ENCODE measurements at places on chromosomes 13 and 19.

DNA sequence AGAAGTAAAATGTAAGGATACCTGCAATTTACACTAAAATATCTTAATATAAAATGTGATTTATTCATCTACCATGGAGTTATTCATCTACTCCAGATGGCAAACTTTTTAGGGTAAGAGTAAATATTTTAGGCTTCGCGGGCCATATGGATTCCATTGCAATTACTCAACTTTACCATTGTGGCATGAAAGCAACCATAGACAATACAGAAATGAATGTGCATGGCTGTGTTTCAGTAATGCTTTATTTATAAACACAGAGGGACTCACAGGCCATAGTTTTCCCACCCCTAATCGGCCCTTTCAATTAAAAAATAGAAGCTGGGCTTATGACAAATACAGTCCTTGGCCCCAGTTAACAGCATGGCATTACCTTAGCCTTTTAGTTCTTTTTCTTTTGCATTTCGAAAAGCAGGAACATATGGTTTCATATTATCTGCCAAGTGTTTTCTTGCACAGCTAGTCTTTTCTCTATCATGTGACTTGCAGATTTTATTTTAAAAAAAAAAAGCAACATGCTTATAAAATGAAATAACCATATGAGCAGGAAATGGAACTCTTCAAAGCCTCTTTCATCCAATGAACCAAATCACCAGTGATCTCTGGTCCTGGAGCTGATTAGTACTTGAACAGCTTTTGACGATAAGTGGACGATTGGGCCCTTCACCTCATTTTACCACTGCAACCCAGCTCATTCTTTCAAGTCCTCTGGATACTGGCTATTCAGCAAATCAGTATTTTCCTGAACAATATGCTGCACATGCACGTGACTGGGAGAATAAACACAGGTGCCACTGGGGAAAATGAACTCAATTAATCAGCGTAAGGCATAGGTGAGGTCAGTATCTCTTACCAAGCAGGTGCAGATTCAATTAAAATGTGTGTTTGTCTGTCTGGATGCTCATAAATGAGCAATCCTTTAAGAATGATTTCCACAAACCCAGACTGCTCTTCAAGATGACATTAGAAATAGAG lies 63.9 kb downstream of the LHFPL6 start:
- no peak for DNase-seq

GRCh38 chr19:46620716-46621115 lies 4.2 kb downstream of the PTGIR start:
- no peak for DNase-seq

DNA sequence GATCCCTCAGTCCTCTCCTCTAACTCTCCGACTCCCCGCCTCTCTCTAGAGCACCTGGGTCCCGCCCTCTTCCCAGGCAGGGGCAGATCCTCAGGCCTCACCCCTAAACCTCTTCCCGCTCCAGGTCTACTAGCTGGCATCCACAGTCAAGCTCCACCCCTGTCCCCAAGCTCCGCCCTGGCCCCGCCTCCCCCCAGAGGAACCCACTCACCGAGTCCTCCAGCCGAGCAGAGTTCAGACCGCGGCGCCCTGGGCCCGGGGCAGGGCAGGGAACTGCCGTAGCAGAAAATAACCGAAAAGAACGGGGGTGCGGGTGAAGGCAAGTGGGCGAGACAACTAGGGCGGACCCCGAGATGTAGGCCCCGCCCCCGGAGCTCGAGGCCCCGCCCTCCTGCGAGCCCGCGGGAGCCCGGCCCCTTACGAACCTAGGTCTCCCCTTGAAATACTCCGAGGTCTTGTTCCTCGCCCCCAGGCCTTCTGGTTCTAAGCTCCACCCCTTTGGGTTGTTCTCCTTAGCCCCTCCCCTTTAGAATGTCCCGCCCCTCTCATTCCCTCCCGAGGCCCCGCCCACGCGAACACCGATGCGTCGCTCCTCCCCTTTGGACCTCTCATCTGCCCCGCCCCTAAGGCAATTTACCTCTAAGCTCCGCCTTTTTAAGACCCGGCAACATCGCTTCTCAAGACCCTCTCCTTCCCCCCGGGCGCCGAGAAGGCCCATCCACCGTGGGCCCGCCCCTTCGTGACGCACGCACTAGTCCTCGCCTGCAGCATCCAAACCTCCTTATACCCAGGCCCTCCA lies at the start of gene GGN:
GGN (minus strand) TSS at position 485 of the 799 bp plus-strand sequence. CDS start 773 bp downstream, outside the sequence.
- peak; percentile 89 for DNase-seq

- DNase-seq: no peak
Measured at GRCh38 chr19:33804021-33804799, 7.5 kb downstream of the KCTD15 start.

DNA sequence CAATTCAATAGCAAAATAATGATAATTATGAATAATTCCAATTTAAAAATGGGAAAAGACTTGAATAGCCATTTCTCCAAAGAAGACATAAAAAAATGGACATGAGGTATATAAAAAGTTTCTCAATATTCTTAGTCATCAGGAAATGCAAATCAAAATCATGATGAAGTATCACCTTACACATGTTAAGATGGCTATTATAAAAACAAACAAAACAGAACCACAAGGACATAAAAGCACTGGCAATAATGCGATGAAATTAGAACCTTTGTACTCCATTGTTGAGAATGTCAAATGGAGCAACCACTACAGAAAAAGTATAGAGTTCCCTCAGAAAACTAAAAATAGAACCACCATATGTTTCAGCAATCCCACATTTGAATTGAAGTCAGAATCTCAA lies 1186.1 kb downstream of the SLITRK5 start:
- DNase-seq: no peak

DNA sequence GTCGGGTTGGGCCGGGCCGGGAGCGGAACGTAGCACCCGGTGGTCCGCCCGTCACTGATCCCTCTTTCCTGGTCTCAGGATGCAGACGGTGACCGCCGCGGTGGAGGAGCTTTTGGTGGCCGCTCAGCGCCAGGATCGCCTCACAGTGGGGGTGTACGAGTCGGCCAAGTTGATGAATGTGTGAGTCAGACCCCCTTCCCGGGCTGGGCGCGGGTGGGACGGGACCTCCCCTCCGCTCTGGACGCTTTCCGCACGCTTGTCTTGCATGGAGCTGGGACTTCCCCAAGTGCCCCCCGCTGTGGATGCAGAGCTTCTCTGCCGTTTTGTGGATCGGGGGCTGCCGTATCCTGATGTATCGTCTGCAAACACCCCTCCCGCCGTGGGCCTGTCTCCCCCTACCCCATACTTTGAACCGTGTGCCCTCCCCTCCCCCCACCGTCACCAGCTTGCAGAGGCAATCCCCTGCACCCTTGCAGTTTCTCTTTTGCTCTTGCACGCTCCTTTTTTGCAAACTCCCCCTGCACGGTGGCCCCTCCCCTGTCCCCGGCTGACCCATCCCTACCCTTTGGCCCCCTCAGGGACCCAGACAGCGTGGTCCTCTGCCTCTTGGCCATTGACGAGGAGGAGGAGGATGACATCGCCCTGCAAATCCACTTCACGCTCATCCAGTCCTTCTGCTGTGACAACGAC lies 669 bp downstream of the GADD45B start:
- DNase-seq: no peak

GRCh38 chr19:39310558-39311311 lies 9.9 kb downstream of the LRFN1 start:
- DNase-seq: no peak

- DNase-seq: no peak
Measured at GRCh38 chr13:77810878-77811277, 107.8 kb downstream of the EDNRB start.

- no peak for DNase-seq
Measured at GRCh38 chr19:19636573-19637185, 6.8 kb downstream of the GMIP start.

GRCh38 chr13:114023716-114024602 lies 50.1 kb upstream of the C13orf46 start:
- DNase-seq: no peak

GRCh38 chr19:47587295-47587694 lies 14.3 kb upstream of the ZNF541 start:
- no peak for DNase-seq

DNA sequence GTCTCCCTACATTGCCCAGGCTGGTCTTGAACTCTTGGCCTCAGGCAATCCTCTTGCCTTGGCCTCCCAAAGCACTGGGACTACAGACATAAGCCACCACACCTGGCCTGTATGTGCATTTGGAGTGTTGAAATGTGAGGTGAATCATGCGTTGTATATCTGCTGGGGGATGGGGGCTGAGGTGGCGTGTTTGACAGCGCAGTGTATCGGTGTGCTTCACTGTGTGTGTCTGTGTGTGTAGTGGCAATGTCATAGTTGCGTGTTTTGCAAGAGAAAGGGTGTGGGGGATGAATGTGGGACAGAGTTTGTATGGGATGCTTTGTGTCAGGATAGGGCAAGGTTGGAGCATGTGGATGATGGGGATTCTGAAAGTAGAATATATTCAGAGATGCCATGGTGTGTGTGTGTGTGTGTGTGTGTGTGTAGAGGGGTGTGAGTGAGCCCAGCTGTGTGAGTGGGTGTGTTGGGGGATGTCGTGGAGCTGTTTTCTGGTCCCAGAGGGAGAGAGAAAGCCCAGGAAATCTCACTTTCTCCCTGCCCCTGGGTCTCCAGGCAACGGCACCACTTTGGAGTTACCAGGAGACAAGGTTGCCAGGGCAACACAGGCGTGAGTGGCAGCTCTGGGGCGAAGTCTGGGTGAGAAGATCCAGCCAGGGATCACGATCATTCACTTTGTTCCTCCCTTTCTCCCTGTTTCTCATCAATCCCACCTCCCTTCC lies 1.1 kb upstream of the SWSAP1 start:
- no peak for DNase-seq

GRCh38 chr19:39405958-39406655 lies 540 bp upstream of the ZFP36 start:
- peak; percentile 51 for DNase-seq

DNA sequence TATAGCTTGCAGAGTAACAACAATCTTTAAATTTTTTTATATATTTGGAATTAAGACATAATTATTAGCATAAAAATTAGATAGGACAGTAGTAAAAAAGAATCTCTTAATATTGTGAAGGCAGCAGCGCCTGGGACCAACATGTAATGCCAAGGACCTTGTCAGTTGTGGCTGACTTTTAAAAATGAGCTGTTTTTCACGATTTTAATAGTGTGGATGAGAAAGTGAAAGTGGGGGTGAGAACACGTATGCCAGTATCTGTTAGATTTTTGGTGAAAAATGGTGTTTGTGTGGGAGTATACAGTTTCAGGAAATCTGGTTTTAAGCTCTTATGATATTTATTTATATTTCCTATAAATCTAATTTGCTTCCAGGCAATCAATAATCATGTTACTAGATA lies 125.2 kb downstream of the LMO7 start:
- no peak for DNase-seq

DNA sequence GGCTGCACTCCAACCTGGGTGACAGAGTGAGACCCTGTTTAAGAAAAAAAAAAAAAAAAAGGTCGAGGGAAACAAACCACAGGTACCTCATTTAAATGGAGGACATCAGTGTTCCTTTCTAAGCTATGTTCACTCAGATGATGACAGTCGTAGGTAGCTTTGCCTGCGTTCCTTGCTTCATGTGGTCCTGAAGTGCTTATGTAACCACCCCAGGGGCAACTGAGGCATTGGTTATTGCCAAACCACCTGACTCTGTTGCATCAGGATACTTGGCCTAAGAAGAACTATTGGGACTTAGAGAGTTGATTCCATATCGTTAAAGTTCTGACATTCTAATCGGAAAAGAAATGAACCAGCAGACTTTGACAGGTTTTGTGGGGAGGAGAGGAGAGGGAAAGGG lies 51.7 kb downstream of the SPATA13 start:
- DNase-seq: no peak

GRCh38 chr13:52832313-52832712 lies 16.1 kb downstream of the PCDH8 start:
- no peak for DNase-seq

GRCh38 chr13:98254513-98254912 lies 77.4 kb upstream of the RNF113B start:
- DNase-seq: no peak

GRCh38 chr13:35693134-35693784 lies 216.8 kb upstream of the MAB21L1 start:
- DNase-seq: no peak

GRCh38 chr19:46611776-46612175 lies 10.6 kb downstream of the CALM3 start:
- DNase-seq: no peak

- DNase-seq: no peak
Measured at GRCh38 chr19:38900743-38901190, 998 bp downstream of the NFKBIB start.

DNA sequence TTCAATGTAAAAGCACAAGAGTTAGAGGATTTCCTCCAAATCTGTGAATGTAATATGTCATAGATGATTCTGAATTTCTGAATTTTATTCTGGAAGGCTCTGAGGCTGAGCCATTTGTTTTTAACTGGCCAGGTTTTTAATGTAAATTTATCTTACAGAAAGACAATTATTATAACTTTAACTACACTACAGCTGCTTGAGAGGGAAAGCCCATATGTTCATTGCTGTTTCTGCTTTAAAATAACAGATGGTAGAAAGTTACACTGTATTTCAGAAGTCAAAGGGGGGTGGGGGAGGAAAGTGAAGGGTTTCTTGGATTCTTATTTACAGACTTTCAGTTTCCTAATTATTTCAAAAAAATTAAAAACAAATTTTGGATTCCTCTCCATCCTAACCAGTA lies 62.8 kb downstream of the DNAJC15 start:
- DNase-seq: no peak

GRCh38 chr19:2474232-2475017 lies 1.5 kb upstream of the GADD45B start:
- DNase-seq: peak; percentile 84

- DNase-seq: no peak
Measured at GRCh38 chr13:108115738-108116137, 99.6 kb downstream of the LIG4 start.

- no peak for DNase-seq
Measured at GRCh38 chr19:16441661-16442162, 30.1 kb downstream of the EPS15L1 start.

DNA sequence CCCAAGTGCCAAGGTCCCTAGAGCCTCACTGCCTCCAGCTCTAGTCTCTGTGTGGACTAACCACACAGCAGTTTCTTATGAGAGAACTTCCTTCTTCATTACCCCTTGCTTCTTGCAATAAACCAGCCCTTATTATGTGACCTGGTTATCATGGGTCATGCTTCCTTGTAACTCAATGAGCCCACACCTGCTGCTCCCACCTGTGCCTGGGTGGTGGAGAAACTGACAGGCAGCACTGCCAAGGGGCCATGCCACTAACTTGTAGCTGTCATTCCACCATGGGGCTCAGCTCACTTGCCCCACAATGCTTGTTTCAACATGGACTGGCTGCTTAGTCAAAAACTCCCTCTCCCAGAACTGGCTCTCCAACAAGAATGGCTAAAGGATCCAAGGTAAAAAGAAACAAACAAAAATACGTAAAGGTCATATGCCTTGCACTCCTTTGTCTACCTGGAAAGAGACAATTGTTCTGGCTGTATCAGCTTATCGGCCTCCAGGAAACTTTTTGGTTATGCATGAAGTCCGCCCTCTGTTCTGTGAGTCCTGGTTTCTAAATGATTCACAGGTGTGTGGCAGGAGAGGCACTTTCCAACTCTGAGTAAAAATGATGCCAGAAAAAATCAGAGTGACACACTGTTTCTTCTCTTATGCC lies 446.4 kb downstream of the COG6 start:
- no peak for DNase-seq

GRCh38 chr13:35856084-35856483 lies 275.1 kb downstream of the DCLK1 start:
- no peak for DNase-seq

All from GOT3 (cell line).